Iris pigment epithelial cell (primary cell): ENCODE measurements at places on chromosomes 1 and 21.

DNA sequence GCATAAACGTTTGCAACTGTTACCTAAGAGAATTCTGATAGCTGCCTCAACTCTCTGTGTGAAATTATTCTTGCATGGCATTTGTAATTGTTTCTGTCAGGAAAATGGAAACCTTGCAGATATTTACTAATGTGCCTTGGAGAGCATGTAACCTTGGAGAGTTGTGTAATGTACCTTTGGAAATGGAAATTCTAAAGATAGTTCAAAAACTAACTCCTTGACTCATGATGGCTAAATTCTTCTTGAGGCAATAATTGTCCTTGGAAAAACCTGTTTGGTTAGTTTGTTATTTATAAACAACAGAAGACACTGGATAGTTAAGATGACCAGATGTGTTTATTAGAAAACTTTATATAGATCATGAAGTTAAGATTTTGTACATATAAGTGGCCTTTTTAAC lies 1033.8 kb downstream of the PLA2G4A start:
- peak; percentile 60 for DNase-seq

DNA sequence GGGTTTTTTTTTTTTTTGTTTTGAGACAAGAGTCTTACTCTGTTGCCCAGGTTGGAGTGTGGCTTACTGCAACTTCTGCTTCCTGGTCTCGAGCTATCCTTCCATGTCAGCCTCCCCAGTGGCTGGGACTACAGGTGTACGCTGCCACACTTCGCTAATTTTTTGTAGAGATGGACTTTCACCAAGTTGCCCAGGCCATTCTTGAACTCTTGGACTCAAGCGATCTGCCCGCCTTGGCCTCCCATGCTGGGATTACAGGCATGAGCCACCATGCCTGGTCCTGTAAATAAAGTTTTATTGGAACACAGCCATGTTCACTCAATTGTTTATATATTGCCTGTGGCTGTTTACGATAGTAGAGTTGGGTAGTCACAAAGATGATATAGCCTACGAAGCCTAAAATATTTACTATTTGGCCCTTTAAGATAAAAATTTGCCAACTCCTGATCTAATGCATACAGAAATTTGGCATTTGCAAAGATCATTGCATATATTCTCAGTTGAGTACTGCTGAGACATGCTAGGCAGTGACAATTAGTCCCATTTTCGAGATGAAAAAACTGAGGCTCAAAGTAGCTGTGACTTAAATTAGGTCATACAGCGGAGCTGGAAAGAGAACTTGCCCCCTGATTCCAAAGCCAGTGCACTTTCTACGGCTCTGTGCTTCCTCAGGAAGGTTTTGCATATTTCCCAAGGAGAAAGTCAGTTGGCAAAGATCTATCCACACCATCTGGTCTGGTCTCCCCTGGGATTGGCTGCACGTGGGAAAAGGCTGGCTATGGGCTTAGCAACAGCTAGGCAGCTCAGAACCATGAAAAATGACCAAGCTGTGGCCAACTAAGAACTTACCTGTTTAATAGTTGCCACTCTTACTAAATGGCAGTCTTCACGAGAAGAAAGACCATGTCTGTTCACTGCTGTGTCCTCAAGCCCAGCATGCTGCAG lies 19.4 kb downstream of the MECR start:
- DNase-seq = no peak

DNA sequence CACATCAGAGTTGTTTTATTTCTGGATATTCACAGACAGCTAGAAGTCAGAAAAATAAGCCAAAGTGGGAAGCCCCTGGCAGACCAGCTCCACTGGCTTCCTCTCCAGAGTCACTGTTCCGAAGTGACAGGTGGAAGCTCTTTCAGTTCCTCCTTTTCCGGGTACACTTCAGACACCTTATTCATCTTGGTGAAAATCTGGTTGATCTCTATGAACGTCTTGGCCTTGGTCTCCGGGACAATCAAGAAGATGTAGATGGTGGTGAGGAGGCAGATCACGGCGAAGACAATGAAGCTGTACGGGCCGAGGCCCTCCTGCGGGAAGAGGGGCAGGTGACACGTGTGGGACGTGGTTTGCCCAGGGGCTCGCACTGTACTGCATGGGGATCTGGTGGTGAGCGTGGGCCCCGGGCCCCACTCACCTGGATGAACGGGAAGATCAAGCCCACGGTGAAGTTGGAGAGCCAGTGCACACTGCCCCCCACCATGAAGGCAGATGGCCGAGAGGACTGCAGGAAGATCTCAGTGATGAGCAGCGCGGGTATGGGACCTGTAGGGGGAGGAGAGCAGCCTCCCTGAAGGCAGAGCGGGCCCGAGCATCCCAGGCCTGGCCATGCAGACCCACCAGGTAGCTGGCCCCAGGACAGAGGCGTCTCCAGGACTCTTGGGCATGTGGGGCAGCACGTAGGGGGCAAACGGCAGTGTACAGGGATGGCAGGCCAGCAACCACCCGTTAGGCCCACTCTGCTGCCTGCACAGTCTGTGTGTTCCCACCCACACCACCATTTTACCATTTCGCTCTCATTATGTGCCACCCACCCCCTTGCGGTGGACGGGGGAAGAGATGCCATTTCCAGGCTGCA lies 11.5 kb upstream of the SLC2A7 start:
- DNase-seq = no peak

DNA sequence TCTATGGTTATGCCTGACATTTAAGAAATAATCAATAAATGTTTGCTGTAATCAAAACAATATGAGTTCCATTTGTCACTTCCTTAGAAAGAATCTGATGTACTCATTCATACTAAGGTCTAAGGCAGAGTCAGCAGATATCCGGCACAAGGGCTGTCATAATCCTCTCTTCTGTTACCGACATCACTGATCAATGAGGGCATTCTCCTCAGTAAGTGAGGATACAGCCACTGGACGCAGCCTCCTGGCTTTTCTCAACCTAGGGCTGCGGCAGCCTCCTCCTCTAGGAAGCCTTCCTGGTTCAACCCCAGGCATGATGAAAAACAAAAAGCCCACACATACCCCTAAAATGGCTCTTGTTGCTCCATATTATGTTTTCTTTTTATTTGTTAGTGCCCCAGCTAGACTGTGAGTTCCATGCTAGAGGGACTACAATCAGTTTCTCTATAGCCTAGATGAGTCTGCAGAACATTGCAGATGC lies 40.7 kb upstream of the TENT5C start:
- DNase-seq = no peak

GRCh38 chr1:154970631-154971340 lies at the start of gene SHC1:
Gene SHC1, minus strand, starts transcription at chr1:154970747. Its CDS starts 221 bp downstream, at chr1:154970526.
- DNase-seq = peak; percentile 95
